Erythroblast (primary cell): ENCODE measurements at places on chromosomes 11 and 22.
A peak's percentile ranks its signal among the peaks of the same experiment; 100 is the strongest.

- no peak for DNase-seq
These were observed 392.2 kb downstream of the TBC1D22A start for GRCh38 chr22:47154621-47155081.

- no peak for DNase-seq
These were observed 17.6 kb downstream of the ALG12 start for GRCh38 chr22:49900441-49901230.

- DNase-seq, result no peak
These were observed 91.4 kb downstream of the CSNK2A3 start for GRCh38 chr11:11261629-11262028.

DNA sequence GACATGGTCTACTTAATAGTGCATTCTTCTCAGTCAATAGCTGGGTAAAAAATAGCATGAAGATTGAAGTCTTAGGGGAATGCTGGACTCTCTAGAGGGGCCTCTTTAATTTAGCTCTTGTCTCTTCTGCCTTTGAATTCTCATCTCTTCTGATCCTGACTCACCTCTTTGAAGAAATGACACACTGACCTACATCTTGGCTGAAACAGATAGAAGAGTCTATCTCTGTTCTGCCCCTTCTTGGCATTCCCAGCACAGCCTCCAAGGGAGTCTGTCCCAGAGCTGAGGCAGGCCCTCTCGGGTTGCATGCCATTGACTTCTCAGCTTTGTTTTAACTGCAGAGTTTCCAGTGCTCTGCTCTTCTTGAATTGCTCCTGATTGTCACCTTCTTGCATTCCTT lies 55.7 kb downstream of the PTPRJ start:
- DNase-seq, result no peak

DNA sequence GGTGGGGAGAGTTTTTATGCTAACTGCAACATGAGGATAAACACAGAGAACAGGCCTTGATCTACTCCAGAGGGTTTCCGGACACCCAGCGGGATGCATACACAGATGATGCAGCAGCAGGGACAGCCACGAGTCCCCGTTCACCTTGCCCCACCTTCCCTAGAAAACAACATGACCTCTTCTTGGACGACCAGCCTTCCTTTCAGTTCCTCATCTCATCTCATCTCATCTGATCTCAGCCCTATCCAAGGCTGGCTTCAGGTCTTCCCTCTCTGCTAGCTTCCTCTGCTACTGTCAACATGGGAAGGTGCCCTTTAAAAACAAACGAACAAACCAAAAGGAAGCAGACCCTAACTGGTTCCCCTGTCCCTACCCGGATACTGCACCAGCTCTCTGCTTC lies 1356.2 kb downstream of the TBC1D22A start:
- no peak for DNase-seq

DNA sequence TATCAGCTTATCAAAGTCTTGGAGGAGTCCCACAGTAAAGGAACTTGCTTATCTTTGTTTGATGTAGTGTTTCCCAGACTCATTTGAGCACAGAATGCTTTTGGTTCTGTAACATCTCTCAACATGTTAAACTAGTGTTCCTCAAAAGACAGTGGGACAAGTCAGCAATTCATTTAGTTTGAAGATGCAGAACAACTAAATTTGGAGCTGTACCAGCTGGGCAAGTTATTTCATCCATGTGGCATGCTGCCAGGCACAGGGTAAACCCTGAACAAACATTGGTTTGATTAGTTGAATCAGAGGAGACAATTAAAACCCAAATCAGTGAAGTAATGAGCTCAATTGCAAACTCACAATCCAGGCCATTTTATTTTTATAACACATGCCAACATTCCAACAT lies 141.2 kb downstream of the CSNK2A3 start:
- DNase-seq, result no peak

GRCh38 chr22:47344414-47344813 lies 582.0 kb downstream of the TBC1D22A start:
- no peak for DNase-seq

DNA sequence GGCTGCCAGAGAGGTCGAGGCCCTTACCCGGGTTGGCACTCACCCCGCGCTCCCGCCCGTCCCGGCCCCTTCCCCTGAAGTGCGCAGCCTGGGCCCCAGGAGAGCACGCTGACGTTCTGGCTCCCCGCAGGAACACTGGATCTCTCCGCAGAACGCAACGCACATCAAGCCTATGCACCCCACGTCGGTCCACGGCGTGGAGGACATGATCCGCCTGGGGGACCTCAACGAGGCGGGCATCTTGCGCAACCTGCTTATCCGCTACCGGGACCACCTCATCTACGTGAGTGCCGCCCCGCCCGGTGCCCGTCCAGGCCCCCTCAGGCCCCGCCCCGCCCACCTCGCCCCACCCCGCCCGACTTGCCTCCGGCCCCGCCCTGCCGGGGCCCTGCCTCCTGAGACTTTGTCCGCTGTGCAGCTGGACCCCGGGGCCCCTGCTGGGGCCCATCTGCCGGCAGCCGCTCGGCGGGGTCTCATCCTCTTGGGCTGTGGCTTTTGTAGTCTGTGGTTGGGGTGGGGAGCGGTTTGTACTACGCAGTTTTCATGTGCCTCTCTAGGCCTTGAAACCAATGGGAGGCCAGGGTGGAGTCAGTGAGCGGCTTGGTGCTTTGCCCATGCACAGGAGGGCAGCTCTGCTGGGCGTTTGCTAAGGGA lies 19.7 kb downstream of the MYO7A start:
- peak; percentile 23 for DNase-seq

- no peak for DNase-seq
These were observed 197.6 kb upstream of the BLID start for GRCh38 chr11:122313581-122313980.

GRCh38 chr11:128619540-128620308 lies 32.4 kb upstream of the ETS1 start:
- no peak for DNase-seq

GRCh38 chr11:46039990-46040389 lies 81.3 kb downstream of the PHF21A start:
- DNase-seq, result no peak

- DNase-seq, result no peak
These were observed 5.8 kb downstream of the ARL14EP start for GRCh38 chr11:30328681-30329080.
